Left forelimb (tissue), 1 donor: ENCODE measurements at places on chromosomes 1 and 21.

DNA sequence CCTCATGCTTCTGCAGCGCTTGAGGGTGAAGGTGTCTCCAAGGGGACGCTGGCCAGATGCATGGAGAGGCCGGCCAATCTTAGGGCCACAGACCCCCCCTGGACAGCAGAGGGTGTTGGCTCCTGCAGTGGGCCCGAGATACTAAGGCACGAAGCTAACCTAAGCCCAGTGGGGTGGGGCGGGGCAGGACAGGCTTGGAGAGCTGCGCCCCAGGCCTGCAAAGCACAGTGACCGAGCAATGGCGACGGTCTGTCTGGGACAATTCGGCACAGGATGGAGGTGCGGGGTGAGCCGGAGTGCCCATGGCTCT lies 1.3 kb downstream of the FNDC10 start:
- DNase-seq, result no peak

DNA sequence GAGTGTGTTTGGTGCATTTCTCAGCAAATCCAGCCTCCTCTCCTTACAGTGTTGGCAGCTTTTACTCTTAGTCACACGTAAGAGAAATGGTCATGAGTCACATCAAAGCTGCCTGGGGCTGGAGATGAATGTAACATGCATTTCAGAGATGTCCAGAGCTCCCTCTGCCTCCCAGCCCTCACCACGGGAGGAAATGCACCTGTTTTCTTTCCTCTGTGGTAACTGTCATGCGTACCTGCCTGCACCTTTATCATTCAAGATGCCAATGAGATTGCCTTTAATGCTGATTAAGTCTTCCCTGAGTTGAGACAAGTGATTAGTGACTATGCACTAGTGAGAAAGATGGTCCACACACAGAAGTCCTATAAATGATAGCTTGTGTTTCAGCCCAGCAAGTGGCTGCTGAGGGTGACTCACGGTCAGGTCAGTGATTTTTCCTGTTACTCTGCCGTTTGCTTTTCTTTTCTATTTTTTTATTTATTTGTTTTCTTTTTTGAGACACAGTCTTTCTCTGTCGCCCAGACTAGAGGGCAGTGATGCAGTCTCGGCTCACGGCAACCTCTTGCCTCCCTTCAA lies 277.3 kb upstream of the FMN2 start:
- DNase-seq, result no peak

DNA sequence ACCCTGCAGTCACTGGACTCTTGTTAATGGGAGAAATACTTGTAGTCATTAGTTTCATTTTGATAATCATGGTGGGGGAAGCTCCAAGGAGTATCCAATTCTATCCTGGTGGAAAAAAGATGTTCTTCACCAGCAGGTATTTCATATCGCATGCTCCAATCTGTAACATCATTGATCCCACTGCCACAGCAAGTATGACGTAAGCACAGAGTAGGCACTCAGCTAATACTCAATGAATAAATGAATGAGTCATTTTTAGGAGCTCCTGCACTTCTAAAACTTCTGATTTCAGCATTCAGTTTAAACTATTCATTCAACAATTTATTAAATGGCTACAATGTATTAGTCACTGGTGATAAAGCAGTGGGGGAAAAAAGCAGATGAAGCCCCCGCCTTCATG lies 30.3 kb downstream of the RXRG start:
- DNase-seq, result no peak

GRCh38 chr1:87684713-87685205 lies 356.1 kb downstream of the LMO4 start:
- DNase-seq, result no peak

GRCh38 chr1:222616525-222616924 lies 1.4 kb upstream of the MIA3 start:
- no peak for DNase-seq

DNA sequence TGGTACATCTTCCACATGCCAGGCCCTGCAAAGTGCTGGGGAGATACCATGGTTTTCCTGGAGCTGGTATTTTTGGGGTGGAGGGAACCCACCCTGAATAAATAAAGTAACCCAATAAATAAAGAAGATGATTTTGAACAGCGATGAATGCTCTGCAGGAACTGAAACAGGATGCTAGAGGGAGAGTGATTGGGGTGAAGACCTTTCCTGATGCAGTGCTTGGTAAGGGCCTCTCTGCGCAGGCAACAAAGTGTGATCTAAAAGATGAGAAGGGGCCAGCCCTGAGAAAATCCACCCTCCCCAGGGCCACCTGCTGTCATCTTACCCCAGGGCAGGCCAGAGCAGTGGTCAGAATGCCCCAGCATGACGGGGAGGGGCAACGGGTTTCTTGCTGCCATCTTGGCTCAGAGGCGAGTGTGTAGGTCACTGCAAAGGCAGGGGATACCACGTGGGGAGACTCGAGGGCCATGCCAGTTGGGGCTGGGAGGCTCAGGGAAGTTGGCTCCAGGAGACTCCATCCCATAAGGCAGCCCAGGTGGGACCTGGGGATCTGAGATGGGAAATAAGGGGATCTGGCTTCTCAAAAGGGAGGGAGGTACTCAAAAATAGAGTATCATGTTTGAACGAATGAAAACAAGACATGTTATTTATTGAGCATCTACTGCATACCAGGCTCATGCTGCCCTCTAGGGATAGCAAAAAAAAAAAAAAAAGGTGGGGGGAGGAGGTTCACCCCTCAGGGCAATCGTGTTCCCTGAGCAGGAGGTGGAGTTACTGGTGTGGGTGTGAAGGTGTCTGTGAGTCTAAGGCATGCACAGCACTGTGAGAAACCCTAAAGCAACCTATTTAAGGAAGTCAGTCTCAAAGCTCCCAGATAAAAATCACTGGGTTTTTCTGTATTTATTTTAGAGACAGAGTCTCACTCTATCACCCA lies 2.8 kb downstream of the SRARP start:
- no peak for DNase-seq

DNA sequence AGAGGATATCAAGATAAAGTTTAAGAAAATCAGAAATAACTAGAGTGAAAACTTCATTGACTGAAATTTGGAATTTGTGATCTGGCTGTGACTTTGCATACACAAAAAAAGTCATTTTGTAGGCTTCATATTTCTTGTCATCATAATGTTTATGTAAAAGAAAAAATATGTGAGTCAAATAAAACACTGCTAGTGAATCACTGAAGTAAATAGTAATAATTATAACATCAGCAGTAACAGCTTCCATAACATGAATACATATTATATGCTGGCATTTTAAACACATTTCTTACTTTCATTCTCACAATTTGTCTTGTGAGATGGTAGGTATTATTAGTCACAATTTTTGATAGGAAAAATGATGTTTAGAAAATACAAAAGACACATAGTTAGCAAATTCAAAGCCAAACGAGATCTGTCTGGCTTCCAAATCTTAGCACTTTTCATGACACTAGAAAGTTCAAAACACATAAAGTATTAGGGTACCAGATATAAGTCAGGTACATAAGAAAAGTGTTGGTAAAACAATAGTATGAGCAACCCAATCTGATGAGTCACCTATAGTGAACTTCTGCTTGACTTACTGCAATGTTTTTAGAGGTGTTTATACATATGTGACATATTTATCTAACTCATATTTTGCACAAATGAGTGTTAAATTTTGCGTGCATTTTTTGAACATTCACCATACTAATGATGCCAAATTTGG lies 241.0 kb upstream of the SNX7 start:
- DNase-seq, result no peak
